ENCODE measurements at places on chromosomes 4 and X.

GRCh38 chrX:13808293-13808692 lies 8.6 kb downstream of the GPM6B start:
- DNase-seq, result no peak

DNA sequence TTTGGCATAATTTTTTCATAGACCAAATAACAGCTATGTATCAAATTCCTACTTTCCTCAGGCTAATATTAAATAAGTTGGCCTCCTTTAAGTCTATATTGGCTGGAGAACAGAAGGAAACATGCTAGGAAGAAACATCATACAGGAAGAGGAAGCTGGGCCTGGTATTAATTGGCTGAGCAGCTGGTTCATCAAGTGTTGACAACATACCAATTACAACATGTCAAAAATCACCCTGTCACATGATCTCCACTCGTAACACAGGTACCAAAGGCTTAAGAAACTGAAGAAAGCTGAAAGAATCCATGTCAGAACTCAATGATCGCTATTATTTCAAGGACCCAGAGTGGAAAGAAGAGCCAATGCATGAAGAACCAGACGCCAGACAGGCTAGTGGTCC lies 10.5 kb downstream of the WDFY3 start:
- no peak for DNase-seq

- DNase-seq, result peak; percentile 46
These were observed 3.6 kb downstream of the TBCK start for GRCh38 chr4:106312377-106312776.

GRCh38 chr4:142155347-142155746 lies 519.0 kb downstream of the IL15 start:
- no peak for DNase-seq

- DNase-seq, result no peak
These were observed 422.8 kb upstream of the PABPC4L start for GRCh38 chr4:134624365-134624764.
